ENCODE measurements at places on chromosomes 3 and 15.

DNA sequence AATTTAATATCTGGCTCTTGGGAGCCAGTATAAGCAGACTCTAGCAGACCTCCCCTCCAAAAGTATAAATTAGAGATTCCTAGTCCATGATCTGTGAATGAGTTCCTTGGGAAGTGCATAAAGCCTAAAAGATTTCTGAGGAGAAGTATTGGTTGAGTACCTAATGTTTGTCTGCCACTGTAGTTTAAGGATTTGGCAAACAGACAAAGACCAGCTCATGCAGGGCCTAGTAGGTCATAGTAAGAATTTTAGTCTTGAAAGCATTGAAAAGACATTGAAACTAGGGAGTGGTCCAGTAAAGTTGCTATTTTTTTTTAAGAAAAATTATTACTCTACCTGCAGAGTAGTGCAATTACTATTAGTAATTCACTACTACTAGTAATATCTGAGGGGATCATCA, 67.5 kb downstream of the SPRED1 start:
- DNase-seq = no peak

- no peak for DNase-seq
These were observed 64.7 kb downstream of the EOMES start for GRCh38 chr3:27657404-27657803.

GRCh38 chr3:160458151-160458550, 8.6 kb upstream of the TRIM59 start:
- DNase-seq = no peak

GRCh38 chr3:196227121-196227561, 10.8 kb downstream of the SLC51A start:
- DNase-seq = no peak

GRCh38 chr15:90213122-90213817, 12.1 kb downstream of the SEMA4B start:
- DNase-seq = no peak

DNA sequence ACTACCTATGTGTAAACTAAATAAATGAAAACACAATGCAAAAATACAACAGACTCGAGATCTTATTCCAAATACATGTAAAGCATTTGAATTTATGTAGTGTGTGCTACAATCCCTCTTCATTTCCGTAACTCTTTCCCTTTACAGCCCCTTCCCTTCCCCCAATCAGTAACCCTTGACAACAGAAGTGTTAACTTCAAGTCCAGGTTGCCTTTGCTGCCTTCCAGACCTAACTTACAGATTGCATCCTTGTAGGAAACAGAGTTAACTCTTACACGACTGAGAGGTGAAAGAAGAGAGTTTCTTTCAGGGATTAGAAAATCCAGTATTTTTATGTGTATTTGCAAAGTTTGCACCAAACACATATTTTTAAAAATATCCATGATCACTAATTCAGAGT, 1.4 kb upstream of the ROBO1 start:
- DNase-seq = no peak

- no peak for DNase-seq
These were observed 69.2 kb upstream of the LIMD1 start for GRCh38 chr3:45525146-45525919.

DNA sequence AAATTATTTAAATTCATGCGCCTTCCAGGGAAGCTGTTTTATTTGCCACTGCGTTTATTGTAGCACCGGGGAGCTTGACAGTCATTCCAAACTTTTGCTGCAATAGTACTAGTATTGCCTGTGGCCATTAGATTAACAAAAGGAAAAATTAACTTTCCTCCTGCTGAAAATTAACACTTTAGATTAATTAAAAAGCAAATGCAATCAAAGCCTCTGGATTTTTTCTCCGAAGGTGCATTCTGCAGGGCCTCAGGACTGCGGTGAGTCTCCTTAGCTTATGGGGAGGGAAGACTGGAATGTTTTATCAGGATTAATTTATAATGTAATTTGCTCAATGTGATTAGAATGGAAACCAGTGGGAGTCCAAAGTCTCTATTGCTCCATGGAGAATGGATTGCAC, 456.4 kb upstream of the CFAP20DC start:
- DNase-seq = no peak

- no peak for DNase-seq
These were observed 146.1 kb upstream of the CTNNB1 start for GRCh38 chr3:41053220-41053619.

All from MM.1S (cell line).